ENCODE measurements at places on chromosomes 13 and 19. TPM values are rescaled to one million over a fixed set of nuclear protein-coding genes. Genes with fewer than 3 reads are reported as not detected.

ZNF132 gene
- total RNA-seq = 6.0 TPM

MEDAG gene
- 0.36 TPM for total RNA-seq

EDDM13 gene
- not detected for total RNA-seq

NLRP9 gene
- not detected for total RNA-seq

DNA sequence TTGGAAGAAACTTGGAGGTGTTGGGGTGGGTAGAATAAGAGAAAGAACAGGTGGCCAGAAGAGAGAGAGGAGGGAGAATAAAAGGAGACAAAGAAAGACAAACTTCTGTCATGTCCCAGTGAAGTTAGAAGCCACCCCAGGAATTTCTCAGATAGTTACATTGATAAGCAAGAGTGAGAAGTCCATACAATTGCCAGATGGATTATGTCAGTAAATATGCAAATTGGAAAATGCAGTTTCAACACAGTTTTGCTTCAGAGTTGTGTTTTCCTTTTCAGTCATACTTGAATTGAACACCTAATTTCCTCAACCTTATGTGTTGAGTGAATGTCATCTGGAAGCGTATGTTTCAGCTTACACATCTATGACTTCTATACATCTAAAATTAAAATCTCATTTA lies 139.2 kb downstream of the RXFP2 start:
- peaks cover 5% of the 10 kb centered on the region for H3K4me1 ChIP-seq
- no peak for DNase-seq
- no peak overlapping the region for H3K4me3 ChIP-seq

GRCh38 chr13:28286263-28286662 lies 147.9 kb downstream of the PAN3 start:
- no peak for DNase-seq
- no peak overlapping the region for H3K27ac ChIP-seq

GRCh38 chr13:37413161-37413560 lies 185.4 kb downstream of the POSTN start:
- H3K27ac ChIP-seq = no peak overlapping the region
- DNase-seq = no peak
- H3K27me3 ChIP-seq = no peaks in the 10 kb centered on the region
- no peaks in the 10 kb centered on the region for H3K4me1 ChIP-seq

- H3K4me1 ChIP-seq = peaks cover 24% of the 10 kb centered on the region
- H3K27me3 ChIP-seq = no peaks in the 10 kb centered on the region
- H3K4me3 ChIP-seq = peak overlapping the region; percentile 23
- H3K27ac ChIP-seq = peak overlapping the region; percentile 79
- no peaks in the 10 kb centered on the region for H3K36me3 ChIP-seq
Measured at GRCh38 chr19:38277969-38278680, 13.8 kb downstream of the SPINT2 start.

GRCh38 chr19:50248826-50249225 lies 45.4 kb downstream of the MYH14 start:
- no peak for DNase-seq
- no peak overlapping the region for H3K27ac ChIP-seq
- no peak overlapping the region for H3K4me3 ChIP-seq
- peaks cover 11% of the 10 kb centered on the region for H3K36me3 ChIP-seq

DNA sequence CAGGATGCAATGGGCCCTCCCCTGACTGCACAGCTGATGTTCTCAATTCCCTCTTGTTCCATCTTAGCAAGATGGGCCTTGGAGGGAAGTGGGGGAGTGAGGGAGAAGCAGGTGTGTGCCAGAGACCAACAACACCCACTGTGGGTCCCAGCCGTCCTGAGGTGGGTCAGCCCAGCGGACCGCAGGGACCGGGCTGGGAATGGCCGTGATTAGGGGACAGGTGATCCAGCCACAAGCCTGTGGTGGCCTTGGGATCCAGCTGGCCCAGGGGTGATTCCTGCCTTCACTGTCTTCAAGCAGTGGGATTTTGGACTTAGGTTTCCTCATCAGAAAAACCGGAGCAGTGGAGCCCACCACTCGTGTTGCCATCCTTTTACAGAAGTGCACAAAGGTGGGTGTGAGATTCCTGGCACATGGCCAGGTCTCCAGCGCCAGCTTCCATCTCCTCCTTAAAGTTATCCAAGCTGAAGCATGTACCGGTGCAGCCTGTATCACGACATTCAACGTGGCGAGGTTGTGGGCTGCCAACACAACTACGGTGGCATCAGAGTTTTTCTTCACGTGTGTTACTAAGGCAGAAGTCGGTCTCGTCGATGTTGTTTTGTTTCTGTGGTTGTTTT lies 9.0 kb upstream of the ATP11A start:
- no peak for DNase-seq
- H3K4me1 ChIP-seq = peaks cover 4% of the 10 kb centered on the region
- no peak overlapping the region for H3K27ac ChIP-seq
- H3K36me3 ChIP-seq = no peaks in the 10 kb centered on the region

- peaks cover 22% of the 10 kb centered on the region for H3K4me1 ChIP-seq
- DNase-seq = no peak
- H3K4me3 ChIP-seq = no peak overlapping the region
- peaks cover 4% of the 10 kb centered on the region for H3K36me3 ChIP-seq
Measured at GRCh38 chr13:111577208-111577828, 256.9 kb downstream of the TEX29 start.

- peaks cover 26% of the 10 kb centered on the region for H3K4me1 ChIP-seq
- peaks cover 5% of the 10 kb centered on the region for H3K36me3 ChIP-seq
- DNase-seq = no peak
- peak within 1 kb of the TSS; percentile 92 for H3K4me3 ChIP-seq
Measured at GRCh38 chr19:49766930-49767299, at the start of gene AP2A1. Gene AP2A1, plus strand, starts transcription at chr19:49767001. Its CDS starts 133 bp downstream, at chr19:49767134.

- H3K4me3 ChIP-seq = no peak overlapping the region
- no peaks in the 10 kb centered on the region for H3K4me1 ChIP-seq
- no peak overlapping the region for H3K27ac ChIP-seq
- no peaks in the 10 kb centered on the region for H3K27me3 ChIP-seq
- no peaks in the 10 kb centered on the region for H3K36me3 ChIP-seq
Measured at GRCh38 chr13:37886879-37887278, 17.3 kb upstream of the TRPC4 start.

- no peak for DNase-seq
- no peak overlapping the region for H3K4me3 ChIP-seq
- peaks cover 26% of the 10 kb centered on the region for H3K4me1 ChIP-seq
- no peak overlapping the region for H3K27ac ChIP-seq
- peaks cover 57% of the 10 kb centered on the region for H3K36me3 ChIP-seq
Measured at GRCh38 chr13:98226496-98226895, 49.4 kb upstream of the RNF113B start.

DNA sequence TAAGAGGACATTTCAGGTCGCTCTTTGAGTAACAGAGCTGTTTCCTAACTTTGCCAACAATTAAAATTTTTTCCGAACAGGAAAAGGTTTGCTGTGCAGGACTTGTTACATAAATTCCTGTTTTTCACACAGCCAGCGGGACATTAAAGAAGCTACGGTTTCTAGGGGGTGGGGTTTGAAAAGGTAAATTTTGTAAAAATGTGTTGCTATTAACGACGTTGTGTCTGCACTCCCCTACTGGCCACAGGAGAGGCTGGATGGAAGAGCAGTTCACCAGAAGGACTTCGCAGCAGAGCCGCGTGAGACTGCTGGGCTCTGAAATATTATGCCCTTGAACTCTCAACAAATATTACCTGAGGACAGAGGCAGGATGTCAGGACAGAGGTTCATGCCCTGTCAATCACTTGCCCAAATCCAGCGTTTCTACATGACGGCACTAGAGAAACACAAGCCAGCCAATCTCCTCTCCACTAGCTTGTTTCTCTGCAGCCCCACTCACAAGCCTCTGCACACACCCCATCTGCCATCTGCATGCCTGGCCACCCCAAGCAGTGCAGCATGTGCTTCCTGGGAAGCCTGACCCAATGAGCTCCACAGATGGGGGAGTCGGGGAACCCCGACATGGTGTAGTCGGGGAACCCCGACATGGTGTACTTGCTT lies 102.0 kb downstream of the FOXO1 start:
- peak overlapping the region; percentile 34 for H3K27ac ChIP-seq
- H3K4me1 ChIP-seq = peaks cover 35% of the 10 kb centered on the region
- H3K36me3 ChIP-seq = peaks cover 11% of the 10 kb centered on the region

DNA sequence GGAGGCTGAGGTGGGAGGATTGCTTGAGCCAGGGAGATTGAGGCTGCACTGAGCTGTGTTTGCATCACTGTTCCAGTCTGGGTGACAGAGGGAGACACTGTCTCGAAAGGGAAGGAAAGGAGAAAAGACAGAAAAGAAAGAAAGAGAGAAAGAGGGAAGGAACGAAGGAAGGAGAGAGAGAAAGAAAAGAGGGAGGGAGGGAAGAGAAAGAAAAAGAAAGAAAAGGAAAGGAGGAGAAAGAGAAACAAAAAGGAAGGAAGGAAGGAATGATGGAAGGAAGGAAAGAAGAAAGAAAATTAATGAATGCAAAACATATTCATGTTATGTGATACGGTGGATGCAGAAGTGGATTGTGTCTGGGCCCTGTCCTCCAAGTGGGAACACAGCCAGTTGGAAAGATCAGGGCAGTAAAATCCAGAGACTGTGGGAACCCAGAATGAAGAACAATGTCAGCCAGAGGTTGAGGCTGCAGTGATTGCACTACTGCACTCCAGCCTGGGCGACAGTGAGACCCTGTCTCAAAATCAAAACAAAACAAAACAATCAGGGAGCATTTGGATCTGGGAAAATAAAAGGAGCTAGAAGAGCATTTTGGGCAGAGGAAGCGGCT lies 6.2 kb downstream of the PHLDB3 start:
- H3K36me3 ChIP-seq = peaks cover 29% of the 10 kb centered on the region
- peak overlapping the region; percentile 66 for H3K27ac ChIP-seq
- no peaks in the 10 kb centered on the region for H3K27me3 ChIP-seq
- peaks cover 26% of the 10 kb centered on the region for H3K4me1 ChIP-seq
- DNase-seq = no peak

DNA sequence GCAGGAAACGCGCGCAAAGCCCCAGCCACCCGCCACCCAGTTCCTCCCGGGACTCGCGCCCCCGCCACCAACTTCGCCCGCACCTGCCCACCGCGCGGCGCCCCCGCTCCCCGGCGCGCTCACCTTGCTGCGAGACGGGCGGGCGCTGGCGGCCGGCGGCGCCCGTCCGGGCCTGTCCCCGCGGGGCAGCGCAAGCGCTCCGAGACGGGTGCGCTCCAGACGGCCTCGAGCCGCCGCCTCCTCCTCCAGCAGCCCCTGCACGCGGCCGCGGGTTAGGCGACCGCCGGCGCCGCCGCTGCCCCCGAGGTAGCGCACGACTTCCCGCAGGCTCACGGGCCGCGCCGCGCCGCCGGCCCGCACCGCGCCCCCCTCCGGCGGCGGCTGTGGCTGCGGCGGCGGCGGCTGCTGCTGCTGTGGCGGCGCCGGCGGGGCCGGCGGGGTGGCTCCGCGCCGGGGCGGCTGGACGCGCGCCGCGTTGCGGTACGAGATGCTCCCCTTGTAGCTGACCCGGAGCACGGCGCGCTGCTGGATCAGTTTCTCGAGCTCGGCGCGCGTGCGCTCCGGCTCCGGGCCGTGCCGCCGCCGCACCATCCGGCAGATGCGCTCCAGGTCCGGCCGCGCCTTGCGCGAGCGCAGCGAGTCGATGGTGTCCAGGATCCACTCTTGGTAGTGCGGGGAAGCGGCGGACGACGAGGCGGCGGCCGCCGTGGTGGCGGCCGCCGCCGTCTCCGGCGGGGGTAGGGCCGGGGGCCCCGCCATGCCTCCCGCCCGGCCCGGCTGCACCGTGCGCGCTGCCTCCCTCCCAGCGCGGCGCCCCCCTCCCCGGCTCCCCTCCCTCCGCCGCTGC lies 666 bp downstream of the SAMD1 start:
- peaks cover 12% of the 10 kb centered on the region for H3K4me1 ChIP-seq
- H3K36me3 ChIP-seq = peaks cover 16% of the 10 kb centered on the region
- no peak for DNase-seq

GRCh38 chr19:23286477-23286876 lies 36.3 kb upstream of the ZNF724 start:
- DNase-seq = no peak
- no peaks in the 10 kb centered on the region for H3K27me3 ChIP-seq
- no peak overlapping the region for H3K27ac ChIP-seq
- no peaks in the 10 kb centered on the region for H3K4me1 ChIP-seq

DNA sequence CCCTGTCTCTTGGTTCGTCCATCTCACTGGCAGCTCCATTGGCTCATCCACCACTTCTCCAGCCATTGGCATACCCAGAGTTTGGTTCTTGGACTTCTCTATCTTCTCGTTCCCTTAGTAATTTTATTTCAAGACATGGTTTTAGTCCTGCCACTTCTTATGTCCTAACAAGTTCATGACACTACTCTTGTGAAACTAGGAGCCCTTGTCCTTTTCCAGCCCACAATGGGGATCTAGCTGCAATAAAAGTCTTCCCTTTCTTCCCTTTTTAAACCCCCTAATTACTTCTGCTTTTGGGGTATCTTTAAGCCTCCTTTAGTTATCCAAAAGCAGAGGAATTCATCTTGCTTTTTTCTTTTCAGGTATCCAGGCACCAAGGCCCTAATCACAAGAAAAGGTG lies 2.9 kb upstream of the RCBTB2 start:
- H3K36me3 ChIP-seq = no peaks in the 10 kb centered on the region
- peaks cover 11% of the 10 kb centered on the region for H3K4me1 ChIP-seq
- no peak overlapping the region for H3K4me3 ChIP-seq
- H3K27ac ChIP-seq = no peak overlapping the region
- H3K27me3 ChIP-seq = no peaks in the 10 kb centered on the region
- no peak for DNase-seq

DNA sequence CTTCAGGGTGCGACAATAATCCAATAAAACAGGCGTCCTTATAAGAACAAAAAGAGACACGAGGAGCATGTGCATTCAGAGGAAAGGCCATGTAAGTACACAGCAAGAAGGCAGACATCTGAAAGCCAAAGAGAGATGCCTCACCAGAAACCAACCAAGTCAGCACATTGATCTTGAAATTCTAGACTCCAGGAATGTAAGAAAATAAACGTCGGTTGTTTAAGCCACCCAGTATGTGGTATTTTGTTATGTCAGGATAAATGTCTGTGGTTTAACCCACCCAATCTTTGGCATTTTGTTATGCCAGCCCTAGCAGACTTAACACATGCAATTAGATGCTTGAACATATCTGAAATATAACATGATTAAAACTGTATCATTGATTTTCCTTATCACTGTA lies 452.0 kb downstream of the SLITRK6 start:
- DNase-seq = no peak
- H3K27me3 ChIP-seq = no peaks in the 10 kb centered on the region
- no peak overlapping the region for H3K4me3 ChIP-seq
- no peak overlapping the region for H3K27ac ChIP-seq
- peaks cover 7% of the 10 kb centered on the region for H3K4me1 ChIP-seq

DNA sequence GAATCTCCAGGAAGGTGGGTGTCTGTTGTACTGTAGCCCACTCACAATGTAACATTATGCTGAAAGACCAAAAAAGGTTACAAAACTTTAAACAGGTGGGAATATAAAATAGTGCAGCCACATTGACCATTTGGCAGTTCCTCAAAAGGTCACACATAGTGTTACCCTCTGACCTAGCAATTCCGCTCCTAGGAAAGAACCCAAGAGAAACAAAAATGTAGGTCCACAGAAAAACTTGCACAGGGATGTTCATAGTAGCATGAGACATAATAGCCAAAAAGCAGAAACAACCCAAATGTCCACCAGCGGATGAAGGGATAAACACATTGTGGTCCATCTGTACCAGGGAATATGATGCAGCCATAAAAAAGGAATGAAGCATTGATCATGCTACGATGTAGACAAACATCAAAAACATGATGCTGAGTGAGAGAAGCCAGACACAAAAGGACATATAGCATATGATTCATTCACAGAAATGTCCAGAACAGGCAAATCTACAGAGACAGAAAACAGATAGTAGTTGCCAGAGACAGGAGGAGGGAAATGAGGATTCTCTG lies 27.9 kb downstream of the CPAMD8 start:
- H3K27me3 ChIP-seq = no peaks in the 10 kb centered on the region
- DNase-seq = no peak
- no peak overlapping the region for H3K27ac ChIP-seq
- no peak overlapping the region for H3K4me3 ChIP-seq
- peaks cover 21% of the 10 kb centered on the region for H3K36me3 ChIP-seq
- H3K4me1 ChIP-seq = no peaks in the 10 kb centered on the region

GRCh38 chr13:52760077-52760476 lies 20.5 kb upstream of the CNMD start:
- H3K36me3 ChIP-seq = no peaks in the 10 kb centered on the region
- no peak overlapping the region for H3K4me3 ChIP-seq
- peaks cover 9% of the 10 kb centered on the region for H3K27me3 ChIP-seq
- no peaks in the 10 kb centered on the region for H3K4me1 ChIP-seq

Data from type B pancreatic cell (in vitro differentiated cells).